ENCODE measurements at places on chromosomes 3 and 15.

GRCh38 chr3:49093853-49094767 is at the start of gene QRICH1:
Gene QRICH1, minus strand, starts transcription at chr3:49094071. Its CDS starts 17,054 bp downstream, at chr3:49077017.
- peak; percentile 97 for DNase-seq

GRCh38 chr15:34043813-34044212 is 4.8 kb upstream of the AVEN start:
- DNase-seq = no peak

GRCh38 chr3:22122567-22122966 is 371.6 kb upstream of the ZNF385D start:
- DNase-seq = no peak

- DNase-seq = no peak
Observed at GRCh38 chr3:43096761-43097160, 9.1 kb downstream of the POMGNT2 start.

GRCh38 chr3:139107424-139108252 is 62.9 kb upstream of the PRR23C start:
- no peak for DNase-seq

DNA sequence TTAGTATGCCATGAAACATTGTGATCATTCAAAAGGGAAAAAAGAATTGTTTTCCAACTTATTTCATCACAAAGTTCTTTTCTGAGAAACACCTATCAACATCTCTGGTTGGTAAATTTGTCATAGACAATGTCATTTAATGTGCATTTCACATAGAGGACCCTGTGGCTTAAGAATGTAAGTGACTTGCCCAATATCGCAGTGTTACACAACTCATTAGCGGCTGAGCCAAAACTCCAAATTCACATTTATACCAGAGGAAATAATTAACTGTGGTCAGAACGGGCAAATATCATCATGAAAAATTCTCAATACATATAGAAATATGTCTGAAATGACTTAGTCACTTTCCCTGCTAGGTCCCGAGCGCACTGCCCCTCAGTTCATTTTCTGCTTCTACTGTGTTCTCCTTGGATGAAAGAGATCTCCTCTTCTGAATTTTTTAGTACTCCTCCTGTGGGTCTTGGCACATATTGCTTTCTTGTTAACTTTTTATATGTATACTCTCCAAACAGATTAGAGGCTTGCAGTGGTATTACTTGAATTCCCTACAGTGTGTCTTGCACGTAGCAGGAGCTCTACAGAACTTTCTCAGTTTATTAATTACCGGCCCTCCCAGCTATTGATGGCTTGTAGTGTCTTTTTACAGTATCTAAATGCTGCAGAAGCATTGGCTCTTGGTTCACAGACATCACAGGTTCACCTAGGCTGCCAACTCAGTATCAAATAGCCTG is 33.1 kb downstream of the PTX3 start:
- DNase-seq = no peak

DNA sequence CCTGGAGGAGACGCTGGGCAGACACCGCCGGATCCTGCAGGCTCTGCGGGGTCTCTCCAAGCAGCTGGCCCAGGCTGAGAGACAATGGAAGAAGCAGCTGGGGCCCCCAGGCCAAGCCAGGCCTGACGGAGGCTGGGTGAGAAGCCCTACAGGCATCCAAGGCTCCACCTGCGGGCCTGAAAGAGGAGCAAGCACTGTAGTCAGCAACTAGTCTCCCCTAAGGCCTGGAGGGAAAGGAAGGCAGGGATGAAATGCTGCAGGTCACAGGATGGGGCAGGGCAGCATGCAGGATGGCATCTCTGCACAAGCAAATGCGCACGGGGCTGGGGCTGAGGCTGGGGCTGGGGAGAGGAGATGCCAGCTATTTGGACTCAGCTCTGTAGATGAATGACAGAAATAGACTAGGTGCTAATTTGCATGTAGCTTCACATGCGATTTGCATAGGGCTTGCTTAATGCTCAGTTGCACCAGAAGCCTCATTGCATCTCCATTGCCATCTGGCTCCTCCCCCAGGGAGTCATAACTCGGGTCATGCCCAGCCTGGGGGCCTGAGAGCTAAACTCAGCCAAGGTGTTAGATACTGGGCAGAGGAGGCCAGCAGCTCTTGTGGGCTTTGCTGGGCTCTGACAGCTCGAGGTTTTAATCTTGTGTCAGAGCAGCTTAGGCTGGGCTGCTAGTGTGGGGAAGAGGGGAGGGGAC is 5.2 kb upstream of the CPLX3 start:
- DNase-seq = no peak
